ENCODE measurements at places on chromosomes 12 and 14.
A peak's percentile ranks its signal among the peaks of the same experiment; 100 is the strongest.

DNA sequence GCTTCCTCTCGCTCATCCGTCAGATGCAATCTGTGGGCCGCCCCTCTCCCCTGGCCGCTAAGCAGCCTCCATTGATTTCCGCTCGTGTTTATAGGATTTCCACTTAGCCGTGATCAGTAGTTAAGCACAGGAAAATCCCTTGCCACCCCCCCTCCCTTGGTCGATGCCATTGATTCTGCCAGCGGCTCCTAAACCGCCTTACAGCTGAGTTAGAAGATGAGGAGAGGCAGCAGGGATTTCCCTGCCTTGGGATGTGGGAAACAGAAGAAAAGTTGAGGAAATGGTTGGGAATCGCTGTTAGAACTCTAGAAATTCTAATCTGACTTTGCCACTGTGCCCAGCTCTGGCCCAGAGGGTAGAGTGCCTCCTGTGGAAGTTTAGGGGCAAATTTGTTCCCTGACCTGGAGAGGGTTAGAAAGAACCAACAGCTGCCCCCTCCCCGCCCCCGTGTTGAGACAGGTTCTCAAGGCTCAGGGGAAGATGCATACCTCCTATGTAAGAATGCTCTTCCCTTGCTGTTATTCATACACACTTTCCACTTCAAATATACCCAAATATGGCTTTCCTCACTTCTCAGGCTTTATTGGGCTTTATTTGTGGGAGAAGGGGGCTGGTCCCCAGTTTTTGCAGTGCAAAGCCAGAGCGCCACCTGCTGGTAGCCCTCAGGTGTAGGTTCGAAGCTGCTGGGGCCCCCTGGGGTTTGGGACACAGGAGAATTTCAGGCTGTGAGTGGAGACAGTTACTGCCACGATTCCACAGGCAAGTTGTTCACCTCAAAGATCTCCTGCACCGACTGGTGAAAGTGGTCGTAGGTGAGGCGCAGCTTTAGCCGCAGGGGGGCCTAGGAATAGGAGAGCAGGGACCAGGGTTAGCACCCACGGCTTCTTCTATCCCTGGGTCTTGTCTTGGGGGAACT lies 3.2 kb downstream of the THTPA start:
- DNase-seq = peak; percentile 52

GRCh38 chr12:480831-481816 lies 21.4 kb downstream of the B4GALNT3 start:
- no peak for DNase-seq

DNA sequence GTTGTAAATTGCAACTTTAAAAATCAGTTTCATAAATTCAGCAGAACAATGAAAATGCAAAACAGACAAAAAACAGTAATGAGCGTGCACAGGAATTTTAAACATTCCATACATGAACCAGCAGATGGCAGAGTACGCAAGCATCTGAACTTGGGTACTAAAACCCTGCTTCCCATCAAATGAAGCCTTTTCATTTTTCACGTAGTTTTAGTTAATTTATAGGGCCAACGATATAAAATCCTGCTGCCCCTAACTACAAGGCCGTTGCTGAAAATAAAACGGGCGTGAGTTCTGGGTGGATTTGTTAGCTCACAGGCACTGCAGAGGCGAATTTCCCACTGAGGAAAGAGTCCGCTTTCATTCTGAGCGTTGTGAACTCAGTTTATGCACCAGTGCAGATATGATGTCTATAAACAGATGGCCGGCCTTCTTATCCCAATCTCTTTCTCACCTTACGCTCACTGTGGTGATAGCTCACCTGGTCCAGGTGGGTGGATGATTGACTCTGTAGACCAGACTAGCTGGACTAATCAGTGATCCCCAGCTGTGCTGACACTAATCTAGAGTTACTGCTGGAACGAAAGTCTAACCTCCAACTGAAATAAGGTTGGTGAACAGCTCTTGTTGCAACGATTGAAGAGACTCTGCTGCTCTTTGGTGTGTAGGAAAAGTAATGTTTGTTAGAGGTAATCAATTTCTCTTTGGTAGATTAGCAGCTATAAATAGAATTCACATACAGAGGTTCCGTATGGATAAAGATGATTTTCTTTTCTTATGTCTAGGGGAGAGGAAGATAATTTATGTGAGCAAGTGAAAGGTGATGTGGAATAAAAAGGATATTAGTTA lies 89.2 kb downstream of the PDZRN4 start:
- no peak for DNase-seq

DNA sequence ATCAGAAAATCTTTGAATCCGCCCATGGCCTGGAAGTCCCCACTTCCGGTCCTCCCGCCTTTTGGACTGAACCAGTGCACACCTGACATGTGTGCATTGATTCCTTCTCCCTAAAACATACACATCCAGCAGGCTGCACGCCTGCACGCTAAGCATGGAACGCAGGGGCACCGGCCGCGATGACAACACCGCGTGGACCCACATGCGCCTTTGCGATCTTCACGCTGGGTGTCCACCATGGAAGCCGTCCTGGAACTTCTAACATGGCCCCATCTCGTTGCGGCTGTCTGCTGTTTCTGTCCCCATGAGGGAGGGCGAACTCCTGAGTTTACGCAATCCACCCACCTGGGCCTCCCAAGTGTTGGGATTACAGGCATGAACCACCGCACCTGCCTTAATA lies 73.7 kb downstream of the GALNT9 start:
- no peak for DNase-seq

GRCh38 chr14:54708982-54709381 lies 142.1 kb downstream of the SAMD4A start:
- DNase-seq = no peak

DNA sequence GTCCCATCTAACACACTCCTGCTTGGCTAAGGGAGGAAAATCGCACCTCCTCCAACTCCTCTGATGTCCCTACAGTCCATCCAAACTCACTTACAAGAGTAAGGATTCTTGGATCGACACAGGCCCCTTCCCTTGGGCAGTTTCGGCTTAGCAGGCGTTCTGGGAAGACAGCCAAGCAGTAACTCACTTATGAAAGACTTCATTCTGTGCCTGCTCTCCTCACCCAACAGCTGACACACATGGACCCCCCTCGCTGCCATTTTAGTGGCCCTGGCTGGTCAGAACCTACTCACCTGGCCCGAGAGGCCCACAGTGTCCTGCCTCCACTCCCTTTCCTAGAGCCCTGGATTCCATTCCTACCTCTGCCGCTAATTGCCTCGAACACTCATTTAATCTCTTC lies 52.3 kb upstream of the BCL2L14 start:
- DNase-seq = no peak

DNA sequence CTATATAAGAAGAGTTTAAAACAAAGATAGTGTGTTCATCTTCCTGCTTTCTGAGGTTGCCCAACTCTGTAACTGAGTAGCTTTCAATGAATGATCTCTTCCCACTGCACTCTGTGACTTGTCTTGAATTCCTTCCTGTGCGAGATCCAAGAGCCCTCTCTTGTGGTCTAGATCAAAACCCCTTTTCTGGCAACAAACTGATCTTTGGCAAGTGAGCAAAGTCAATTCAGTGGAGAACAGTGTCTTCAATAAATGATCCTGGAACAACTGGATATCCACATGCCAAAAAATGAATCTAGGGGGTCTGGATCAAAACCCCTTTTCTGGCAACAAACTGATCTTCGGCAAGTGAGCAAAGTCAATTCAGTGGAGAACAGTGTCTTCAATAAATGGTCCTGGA lies 8.5 kb downstream of the CFAP54 start:
- no peak for DNase-seq

DNA sequence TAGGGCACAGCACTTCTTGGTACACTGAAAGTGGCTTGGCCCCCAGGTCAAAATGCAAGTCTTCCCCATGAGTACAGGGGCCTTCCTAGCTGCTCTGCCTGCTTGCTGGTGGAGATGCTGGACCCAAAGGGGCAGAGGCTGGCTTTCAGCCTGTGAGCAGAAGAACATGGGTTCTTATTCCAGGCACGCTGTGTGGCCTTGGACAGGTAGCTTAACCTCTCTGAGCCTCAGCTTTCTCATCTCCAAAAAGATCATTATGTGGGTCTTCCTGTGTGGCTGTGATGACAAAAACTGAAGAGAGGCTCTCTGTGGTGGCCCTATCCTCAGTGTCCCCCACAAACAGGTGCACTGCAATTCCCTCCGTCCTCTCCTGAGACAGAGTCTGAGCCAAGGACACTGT lies 45.6 kb upstream of the TUNAR start:
- DNase-seq = no peak

- no peak for DNase-seq
These were observed 49.8 kb upstream of the USP15 start for GRCh38 chr12:62210422-62210821.

GRCh38 chr14:90850487-90850886 lies 34.3 kb upstream of the TTC7B start:
- no peak for DNase-seq

- no peak for DNase-seq
These were observed 725.0 kb upstream of the FLRT2 start for GRCh38 chr14:84804895-84805294.

DNA sequence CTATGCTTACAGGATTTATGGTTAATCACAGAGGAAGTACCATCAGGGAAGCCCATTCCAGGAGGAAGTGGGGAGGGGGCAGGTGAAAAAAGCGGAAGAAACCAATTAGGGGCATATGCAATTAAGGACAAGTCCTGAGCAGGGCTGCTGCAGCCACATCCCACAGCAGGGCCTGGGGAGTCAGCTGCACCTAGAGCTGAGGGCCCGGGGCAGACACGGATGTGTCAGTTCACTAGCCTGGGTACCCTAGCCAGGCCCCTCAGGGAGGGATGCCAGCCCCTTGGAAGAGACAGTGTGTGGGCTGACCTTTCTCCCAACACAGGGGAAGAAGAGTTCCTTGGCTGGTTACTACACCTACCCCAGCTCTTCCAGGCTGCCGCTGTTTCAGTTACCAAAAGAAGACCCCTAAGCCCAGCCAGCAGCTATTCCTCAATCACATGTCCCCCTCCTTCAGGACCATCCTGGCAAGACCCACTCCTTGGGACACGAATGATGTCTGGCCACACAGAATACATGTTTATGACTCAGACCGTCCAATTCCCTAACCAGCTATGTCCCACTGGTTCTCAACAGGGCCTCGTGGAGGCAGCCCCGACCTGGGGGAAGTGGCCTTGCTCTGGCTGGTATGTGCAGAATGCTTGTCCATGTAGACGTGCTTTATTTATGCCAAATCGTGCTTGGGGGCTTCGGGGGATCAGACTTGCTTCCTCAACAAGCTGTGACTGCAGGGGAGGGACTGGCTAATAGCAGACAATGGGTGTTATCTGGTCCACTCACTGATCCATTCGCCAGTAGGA lies 133.7 kb upstream of the RTL1 start:
- no peak for DNase-seq

- no peak for DNase-seq
These were observed 422.3 kb downstream of the VRK1 start for GRCh38 chr14:97219431-97220017.

DNA sequence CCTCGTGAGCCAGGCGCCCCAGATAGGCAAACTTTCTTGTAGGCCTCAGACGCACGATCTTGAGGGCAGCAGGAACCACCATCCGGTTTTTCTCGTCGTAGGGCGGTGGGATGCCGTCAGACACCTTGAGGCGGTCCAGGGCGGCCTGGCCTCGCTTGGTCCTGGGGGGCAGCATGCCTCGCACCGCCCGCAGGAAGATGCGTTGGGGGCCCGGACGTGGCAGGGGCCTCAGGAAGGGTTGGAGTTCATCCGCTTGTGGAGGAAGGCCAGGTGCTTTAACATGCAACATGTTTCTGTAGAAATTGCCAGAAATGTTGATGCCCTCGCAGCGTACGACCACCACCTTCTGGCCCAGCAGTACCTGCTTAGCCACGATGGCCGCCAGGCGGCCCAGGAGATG lies 5.5 kb upstream of the TSPAN9 start:
- no peak for DNase-seq

DNA sequence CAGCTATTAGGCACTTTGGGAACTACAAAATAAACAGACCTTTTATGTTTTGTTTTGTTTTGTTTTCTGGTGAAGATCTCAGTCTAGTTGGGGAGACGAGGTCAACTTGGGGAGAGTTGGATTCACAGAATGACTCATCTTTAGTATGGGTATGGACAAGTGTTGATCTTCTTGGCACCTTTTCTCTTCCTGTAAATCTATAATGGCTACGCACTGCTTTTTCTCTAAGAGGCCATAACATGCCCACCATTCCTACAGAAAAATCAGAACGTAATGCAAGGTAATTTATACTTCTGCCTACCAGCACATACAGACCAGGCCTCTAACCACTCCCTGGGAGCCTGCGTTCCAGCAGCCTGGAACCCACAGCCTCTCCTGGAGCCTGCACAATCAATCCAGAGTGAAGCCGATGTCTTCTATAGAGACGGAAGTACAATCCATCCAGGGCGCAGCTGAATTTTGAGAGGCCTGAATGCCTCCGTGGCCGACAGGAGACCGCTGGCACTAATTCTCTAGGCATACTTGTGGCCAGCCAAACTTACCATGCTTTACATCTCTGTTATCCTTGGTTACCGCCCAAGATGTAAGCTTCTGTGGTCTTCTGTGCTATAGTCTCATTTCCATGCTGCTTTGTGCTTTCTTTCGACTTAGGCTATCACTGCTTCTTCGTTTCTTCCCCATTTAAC lies 717 bp downstream of the PPHLN1 start:
- DNase-seq = no peak

GRCh38 chr12:55631056-55631455 lies 5.6 kb upstream of the OR10P1 start:
- DNase-seq = no peak

GRCh38 chr14:66575014-66575413 lies 67.1 kb downstream of the GPHN start:
- no peak for DNase-seq

DNA sequence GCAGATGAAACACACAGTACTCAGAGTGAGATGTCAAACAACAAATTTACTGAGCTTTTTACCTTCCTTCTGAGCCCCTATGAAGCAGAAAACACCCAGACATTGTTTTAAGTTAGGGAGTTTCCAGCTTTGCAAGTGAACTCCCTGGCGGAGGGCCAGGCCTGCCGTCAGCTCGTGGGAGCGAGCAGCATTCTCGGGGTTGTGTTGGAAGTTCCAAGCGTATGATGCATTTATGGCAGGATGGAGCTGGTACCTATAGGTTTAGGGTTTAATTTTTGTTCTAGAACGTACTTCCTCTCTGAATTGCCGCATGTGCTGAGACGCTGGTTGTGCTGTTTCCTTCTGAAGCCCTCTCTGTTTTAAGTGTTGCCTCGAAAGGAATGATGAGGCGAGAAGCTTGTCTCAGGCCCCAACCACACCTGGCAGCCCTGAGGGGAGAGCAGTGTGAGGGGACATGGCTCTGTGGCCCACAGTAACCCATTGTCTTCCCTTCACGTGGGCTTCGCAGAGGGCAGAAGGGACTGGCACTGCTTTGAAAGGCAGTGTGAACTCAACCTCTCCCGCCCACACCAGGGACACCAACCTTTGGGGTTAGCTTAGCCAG lies 76.6 kb downstream of the SSPN start:
- no peak for DNase-seq

DNA sequence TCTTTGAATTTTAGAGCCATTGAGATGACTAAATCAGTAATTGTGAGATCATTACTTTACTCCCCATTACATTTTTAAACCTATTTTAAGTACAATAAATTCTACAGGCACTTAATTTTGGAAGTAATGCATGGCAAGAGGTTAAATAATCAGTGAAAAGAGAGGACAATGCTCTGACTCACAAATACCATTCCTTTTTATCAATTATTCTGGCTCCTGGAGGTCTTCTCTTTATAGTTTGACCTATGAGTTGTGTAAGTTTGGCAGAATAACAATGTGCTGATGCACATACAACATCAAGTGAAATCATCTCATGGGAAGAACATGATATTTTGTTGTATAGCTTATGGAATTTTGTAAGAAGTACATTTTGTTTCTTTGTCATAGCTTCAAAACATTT lies 166.7 kb downstream of the TMTC3 start:
- no peak for DNase-seq

GRCh38 chr12:58395470-58395869 lies 454.1 kb downstream of the ATP23 start:
- DNase-seq = no peak
